ENCODE measurements at places on chromosomes 3 and 15.

- DNase-seq: peak; percentile 15
These were observed 241.7 kb upstream of the ICE2 start for GRCh38 chr15:60720493-60721256.

- DNase-seq: no peak
These were observed 24.5 kb downstream of the TMOD3 start for GRCh38 chr15:51853998-51854397.

DNA sequence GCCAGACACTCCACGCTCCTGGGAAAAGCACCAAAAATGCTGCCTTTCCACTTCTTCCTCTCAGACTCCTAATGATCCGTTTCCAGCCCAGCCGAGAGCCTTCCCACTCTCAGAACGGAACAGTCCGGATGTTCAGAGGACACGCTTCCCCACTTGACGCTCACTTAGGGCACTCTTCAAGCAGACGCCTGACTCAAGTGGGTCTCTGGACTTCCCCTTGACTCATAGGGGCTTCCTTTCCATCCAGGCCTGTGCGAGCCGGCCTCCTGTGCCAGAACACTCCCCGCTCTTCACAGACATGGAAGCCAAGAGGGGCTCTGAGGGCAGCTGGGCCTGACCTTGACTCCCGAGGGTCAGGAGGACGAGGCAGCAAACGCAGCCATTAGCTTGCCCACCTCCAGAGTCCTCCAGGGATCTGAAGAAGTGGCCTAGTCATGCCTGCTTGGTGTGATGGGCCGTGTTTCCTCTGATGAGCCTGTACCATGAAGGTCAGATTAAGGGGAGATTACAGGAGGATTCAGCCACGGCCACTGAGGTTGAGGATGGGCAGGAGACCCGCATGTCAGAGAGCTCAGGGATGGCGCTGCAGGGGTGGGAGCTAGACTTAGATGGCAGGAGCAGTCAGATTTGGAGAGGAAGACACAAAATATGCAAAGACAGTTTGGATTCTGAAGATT lies 114.7 kb upstream of the TLE3 start:
- no peak for DNase-seq

- DNase-seq: no peak
These were observed 556.2 kb upstream of the CFAP20DC start for GRCh38 chr3:59605944-59606534.

- no peak for DNase-seq
These were observed 36.8 kb upstream of the ZDHHC23 start for GRCh38 chr3:113910966-113911365.

DNA sequence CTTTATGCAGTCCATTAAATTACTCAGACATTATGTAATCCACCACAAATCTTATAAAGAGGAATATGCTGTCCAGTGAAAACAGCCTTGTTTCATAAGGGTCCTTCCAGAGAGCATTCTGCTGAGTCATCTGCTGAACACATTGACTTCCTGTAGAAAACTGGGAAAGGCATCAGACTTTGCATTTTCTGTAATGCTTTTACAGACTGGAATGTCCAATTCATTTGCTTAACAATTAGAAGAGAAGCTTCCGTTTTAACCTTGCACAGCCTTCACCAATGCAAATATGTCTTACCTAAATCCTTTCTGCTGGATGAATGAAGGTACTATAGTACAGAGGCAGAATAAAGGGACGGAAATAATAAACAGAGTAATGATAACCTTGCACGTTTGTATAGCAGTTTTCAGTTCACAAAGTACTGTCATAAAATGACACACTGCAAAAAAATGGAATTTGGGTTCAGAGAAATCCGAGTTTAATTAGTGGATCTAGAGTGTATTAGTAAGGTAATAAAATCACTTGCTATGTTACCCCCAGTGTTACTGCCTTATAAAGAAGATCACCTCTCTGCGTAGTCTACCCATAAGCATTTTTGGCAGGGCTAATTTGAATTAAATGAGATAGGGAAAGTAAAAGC lies 301.5 kb downstream of the PYDC2 start:
- DNase-seq: no peak
